ENCODE measurements at places on chromosomes 4 and X. TPM values are rescaled to one million over a fixed set of nuclear protein-coding genes. Genes with fewer than 3 reads are reported as not detected.

TMEM271 gene
- not detected for total RNA-seq

GRCh38 chr4:136476753-136477152, 1055.5 kb downstream of the PCDH18 start:
- no peak for DNase-seq

DNA sequence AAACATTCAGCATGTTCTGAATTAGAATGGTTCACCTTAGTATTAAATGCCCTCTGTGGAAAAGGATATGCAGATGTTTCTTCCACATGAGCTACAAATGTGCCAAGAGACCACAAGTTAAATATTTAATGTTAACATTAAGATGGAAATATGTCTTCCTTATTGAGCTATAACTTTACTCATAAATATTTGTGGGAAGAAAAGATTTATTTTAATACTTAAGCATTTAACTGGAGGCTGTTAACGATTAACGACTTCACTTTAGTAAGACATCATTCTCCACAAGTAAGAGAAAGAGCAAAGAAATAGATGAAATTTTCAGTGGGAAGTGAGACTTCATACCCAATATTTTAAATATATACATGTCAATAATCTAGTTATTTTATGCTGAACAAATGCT, 1046.0 kb upstream of the GRID2 start:
- DNase-seq: no peak

DNA sequence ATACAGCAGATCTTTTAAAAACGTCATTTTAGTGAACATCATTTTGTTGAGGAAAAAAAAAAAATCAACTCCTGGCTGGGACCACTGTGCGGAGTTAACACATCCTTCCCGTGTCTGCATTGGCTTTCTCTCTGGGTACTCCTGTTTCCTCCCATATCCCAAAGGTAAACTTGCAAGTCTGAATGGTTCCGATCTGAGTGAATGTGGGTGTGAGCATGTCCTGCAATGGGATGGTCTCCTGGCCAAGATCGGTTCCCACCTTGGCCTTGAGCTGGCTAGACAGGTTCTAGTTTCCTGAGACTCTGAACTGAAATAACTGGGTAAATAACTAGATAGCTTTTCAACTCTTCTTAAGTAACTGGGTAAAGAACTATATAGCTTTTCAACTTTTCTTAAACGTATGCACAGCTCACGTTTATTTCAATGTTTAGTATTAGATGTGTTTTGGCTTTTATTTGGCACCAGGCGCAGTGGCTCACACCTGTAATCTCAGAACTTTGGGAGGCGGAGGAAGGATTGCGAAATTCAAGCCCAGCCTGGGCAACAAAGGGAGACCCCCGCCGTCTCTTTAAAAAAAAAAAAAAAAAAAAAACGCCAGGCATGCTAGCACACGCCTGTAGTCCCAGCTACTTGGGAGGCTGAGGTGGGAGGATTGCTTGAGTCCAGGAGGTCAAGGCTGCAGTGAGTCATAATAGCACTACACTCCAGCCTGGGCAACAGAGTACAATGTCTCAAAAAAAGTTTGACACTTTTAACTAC, 14.0 kb downstream of the RBMX start:
- DNase-seq: no peak

- peak; percentile 61 for DNase-seq
Observed at GRCh38 chr4:52199574-52200338, 148.7 kb downstream of the SPATA18 start.

DNA sequence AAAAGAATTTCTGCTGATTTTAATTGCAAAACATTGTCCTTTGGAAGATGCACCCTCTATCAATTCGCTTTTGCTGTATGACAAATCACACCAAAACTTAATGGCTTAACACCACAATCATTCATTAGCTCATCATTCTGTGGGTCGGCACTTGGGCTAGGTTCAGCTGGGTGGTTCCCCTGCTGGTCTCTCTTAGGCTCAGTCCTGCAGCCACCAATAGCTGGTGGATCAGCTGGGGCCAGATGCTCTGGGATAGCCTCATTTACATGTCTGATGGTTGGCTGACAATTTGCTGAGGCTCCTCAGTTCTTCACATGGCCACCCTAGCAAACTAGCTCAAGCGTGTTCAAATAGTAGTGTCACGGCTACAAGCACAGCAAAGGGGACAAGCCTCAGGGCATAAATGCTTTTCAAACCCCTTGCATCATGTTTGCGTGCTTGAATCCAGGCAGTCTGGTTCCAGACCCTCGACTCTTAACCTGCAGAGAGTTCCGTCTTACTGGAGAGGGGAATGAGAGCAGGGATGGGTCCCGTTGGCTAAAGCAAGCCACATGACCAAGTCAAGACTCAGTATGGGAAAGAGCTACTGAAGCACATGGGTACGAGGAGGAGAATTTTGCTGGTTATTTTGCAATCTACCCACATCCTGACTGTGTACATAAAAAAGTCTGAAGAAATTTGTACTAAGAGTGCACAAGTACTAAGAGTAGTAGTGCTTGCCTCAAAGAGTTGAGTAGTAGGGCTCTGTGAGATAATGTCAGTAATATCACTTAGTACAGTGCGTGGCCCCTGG, 7.5 kb upstream of the ACSL1 start:
- no peak for DNase-seq
